ENCODE measurements at places on chromosomes 6 and 20.

DNA sequence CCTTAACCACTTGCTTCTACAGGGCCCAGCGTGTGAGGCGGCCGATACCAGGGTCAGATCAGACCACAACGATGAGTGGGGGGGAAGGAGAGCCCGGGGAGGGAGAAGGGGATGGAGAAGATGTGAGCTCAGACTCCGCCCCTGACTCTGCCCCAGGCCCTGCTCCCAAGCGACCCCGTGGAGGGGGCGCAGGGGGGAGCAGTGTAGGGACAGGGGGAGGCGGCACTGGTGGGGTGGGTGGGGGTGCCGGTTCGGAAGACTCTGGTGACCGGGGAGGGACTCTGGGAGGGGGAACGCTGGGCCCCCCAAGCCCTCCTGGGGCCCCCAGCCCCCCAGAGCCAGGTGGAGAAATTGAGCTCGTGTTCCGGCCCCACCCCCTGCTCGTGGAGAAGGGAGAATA is 2.8 kb downstream of the RING1 start:
- DNase-seq: no peak

GRCh38 chr6:150212778-150213177 is 69.9 kb downstream of the PPP1R14C start:
- DNase-seq: no peak

DNA sequence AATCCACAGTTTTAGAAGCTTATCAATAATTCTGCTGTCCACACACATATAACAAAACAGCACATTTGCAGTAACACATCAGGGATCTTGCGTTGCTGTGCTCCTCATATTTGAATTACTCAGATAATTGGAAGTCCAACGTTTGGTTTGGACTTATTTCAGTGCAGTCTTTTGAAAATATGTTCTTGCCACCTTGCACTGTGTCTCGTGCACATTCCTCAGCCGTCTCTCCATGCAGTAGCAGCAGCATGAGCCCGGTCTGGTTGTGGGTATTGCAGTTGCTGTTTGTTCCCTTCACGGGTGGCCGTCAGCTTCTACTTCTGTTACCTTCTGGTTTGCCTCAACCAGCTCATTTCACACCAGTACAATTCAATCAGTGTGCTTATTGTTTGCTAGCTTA is 215.5 kb downstream of the SLC24A3 start:
- DNase-seq: no peak

DNA sequence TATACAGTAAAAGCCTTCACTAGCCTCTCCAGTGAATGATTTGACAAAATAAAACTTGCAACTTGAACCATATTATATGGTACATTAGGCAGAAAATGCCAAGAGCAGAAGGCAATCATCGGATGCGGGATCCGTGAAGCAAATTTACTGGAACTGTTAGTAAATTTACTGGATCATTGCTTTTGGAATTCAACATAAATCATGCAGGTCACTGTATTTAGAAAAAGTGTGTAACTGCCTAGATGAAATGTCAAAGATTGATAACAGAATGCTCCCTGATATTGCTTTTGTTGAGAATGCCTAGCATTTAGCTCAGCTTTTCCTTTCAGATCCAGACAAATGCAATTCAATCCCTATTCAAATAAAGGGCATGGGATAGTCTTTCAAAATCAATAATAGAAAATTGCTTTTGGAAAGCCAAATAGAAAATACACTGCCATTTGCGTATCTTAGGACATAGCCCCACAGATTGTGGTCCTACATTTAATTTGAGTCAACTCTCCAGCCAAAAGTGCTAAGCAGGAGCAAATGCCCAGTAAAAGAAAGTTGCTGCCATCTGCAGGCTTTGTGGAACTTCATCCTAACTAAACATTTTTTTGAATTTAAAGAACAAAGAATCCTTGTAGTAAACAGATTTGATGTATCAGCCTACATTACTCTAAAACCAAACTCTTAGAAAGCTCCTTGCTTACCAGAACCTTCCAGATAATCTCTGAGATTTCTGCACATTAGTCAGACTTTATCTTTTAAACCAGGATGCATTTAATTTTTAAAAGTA is 109.5 kb upstream of the HSF2 start:
- no peak for DNase-seq

DNA sequence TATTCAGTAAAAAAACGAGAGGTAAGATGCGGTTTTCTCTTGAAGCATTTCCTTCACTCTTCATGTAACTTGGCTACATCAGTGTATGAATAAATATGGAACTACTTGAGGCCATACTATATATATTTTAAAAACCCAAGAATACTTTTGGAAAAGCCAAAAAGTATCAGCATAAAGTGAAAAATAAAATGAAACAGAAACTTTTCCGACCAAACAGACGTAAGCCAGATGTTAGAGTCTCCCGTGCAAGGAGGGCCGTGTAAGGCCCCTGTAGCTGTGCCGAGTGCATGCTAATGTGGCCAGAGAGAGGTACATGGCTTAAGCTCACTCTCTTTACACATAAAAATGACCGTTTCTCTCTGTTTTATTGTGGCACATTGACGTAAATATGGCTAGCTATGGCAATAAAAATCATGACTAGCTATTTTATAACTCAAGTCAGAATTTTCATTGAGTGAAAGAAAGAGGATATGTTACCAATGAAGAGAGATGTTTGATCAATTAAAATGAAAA is 140.1 kb upstream of the GMDS start:
- no peak for DNase-seq

GRCh38 chr6:1334684-1335083 is 22.8 kb downstream of the FOXQ1 start:
- no peak for DNase-seq

DNA sequence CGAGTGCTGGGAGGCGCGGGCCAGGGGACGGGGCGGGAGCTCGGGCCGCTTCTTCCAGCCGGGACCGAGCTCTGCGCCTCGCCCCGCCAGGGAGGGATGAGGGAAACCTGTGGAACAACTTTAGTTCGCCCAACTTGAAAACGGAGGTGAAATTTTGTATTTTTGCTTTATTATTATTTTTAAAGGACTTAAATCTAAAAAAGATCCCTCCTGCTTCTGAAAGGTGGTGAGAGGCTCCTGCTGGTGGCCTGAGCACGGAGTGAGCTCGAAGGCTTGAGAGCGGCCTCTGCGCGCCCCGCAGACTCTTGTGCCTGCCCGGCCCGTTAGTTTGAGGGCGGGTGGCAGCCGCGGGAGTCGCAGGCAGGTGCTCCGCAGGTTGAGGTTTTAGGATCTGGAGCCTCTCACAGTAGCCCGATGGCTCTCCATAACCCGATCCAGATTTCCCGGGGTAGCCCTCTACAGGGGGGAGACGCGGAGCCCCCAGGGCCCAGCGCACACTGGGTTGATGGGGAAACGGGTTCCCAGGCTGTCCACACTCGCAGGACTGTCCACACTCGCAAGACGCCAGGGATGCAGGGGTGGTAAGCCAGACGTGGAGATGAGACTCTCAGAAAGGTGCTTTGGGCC is 46.2 kb upstream of the SUPT3H start:
- no peak for DNase-seq

DNA sequence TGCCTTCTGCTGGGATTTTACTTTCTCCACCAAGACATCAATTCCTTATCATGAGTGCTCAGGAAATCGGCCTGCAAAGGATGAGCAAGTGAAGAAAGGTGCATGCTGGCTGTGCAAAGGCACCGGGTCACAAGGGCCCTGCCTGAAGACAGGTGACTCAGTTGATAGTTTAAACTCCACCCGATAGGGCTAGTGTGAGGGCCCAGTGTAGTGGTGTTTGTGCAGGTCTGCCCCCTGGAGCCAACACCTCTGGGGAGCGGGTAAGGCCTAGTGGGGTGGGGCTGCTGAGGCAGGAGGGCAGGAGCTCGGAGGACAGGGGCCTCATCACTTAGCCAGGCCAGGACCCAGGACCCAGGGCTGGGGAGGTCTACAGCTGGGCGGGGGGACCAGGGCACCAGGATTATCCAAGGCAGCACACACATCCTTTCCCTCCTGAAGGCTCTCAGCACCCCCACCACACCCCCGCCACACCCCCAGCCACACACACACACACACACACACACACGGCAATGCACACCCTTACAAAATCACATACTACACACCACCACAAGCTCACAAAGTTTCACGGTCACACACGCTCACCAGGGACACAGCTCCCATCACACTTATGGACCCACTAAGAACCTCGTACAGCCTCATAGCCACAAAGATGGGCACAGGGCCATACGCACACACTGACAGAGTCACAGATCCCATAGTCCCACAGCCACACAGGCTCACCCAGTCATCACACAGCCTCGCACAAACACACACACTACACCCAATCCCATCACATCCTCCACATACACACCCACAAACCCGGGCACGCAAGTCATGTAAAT is 75.4 kb downstream of the GRM4 start:
- no peak for DNase-seq

- DNase-seq: no peak
Observed at GRCh38 chr6:76771059-76771634, 692.1 kb downstream of the HTR1B start.
